ENCODE measurements at places on chromosomes 2 and 18. TPM values are rescaled to one million over a fixed set of nuclear protein-coding genes. Genes with fewer than 3 reads are reported as not detected.

DNA sequence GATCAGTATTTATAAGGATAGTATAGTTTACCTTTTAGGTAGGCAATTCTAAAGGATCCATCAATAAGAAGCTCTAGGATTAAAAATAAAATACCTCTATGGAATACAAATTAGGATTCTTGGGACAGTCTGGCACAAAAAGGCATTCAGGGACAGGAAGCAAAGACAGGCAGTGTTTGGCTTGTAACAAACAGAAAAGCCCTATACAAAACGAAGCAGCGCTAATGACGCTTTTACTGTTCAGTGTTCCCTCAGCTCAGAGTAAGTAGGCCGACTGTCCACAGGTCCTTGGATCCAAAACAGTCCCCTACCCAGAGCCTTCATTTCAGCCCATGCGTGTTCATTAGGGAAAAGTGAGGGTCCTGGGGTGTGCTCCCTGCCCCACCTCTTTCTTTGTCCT, 236.3 kb downstream of the AGPS start:
- no peak for DNase-seq
- no peaks in the 10 kb centered on the region for H3K36me3 ChIP-seq
- no peak overlapping the region for H3K27ac ChIP-seq
- H3K4me3 ChIP-seq: no peak overlapping the region
- peaks cover 6% of the 10 kb centered on the region for H3K4me1 ChIP-seq

C2orf76 gene
- total RNA-seq: 7.7 TPM

RALB gene
- total RNA-seq: 24.6 TPM

- DNase-seq: peak; percentile 41
- no peaks in the 10 kb centered on the region for H3K27me3 ChIP-seq
- peak overlapping the region; percentile 99 for H3K4me3 ChIP-seq
- H3K27ac ChIP-seq: no peak overlapping the region
- peaks cover 11% of the 10 kb centered on the region for H3K36me3 ChIP-seq
- H3K4me1 ChIP-seq: no peaks in the 10 kb centered on the region
These were observed 769 bp downstream of the ATF2 start for GRCh38 chr2:175167076-175167791.

All from H9 (cell line).